ENCODE measurements at places on chromosomes 7 and 10. TPM values are rescaled to one million over a fixed set of nuclear protein-coding genes. Genes with fewer than 3 reads are reported as not detected.

Gene MEST
- total RNA-seq, result 540 TPM

Gene PSMA2
- total RNA-seq, result 117 TPM

Gene TLL2
- total RNA-seq, result 0.84 TPM

Gene RNF148
- total RNA-seq, result 2.2 TPM

Gene CPXM2
- 4.9 TPM for total RNA-seq

Gene GRM3
- total RNA-seq, result 0.03 TPM

Gene DKK1
- total RNA-seq, result 40.3 TPM

Gene SDK1
- total RNA-seq, result 7.4 TPM

Gene NFKB2
- 23.2 TPM for total RNA-seq

Gene CYP2W1
- 20.3 TPM for total RNA-seq

Gene SPAG6
- total RNA-seq, result 0.17 TPM

Gene ACTR3C
- 17.7 TPM for total RNA-seq
